ENCODE measurements at places on chromosomes 7 and 10. TPM values are rescaled to one million over a fixed set of nuclear protein-coding genes. Genes with fewer than 3 reads are reported as not detected.

DNA sequence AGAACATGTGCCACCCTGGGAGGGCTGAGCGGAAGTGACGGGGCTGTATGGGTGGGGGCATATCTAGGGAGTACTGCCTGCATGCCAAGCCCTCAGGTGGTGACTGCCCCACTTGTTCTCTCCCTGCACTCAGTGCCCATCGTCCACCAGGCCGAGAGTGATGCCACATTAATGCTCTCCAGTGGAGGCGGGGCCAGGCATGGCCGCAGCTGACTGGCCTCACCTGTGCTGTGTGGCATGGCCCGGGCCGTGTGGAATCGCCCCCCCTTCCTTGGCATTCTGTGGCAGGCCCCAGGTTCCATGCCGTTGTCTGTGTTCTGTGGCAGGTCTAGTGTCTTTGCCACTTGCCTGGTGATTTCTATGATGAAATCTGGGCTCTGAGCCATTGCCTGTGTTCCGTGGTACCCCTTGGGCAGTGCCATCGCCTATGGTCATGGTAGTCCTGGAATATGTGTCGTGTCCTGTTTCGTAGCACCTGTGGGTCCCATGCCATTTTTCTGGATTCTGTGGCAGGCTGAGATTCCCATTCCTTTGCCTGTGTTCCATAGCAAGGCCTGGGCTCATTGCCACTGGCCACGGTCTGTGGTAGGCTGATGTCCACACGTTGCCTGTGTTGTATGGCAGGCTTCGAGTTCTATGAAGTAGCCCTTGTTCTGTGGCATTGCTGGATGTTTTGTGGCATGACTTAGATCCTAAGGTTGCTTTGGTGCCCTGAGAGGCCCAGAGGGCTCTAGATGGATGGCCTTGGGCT is 8.9 kb downstream of the FLNC start:
- peaks cover 4% of the 10 kb centered on the region for H3K4me1 ChIP-seq
- H3K4me3 ChIP-seq: no peak overlapping the region
- no peak overlapping the region for H3K27ac ChIP-seq
- H3K27me3 ChIP-seq: no peaks in the 10 kb centered on the region
- DNase-seq: no peak

PLEKHS1 gene
- not detected for polyA plus RNA-seq

DNA sequence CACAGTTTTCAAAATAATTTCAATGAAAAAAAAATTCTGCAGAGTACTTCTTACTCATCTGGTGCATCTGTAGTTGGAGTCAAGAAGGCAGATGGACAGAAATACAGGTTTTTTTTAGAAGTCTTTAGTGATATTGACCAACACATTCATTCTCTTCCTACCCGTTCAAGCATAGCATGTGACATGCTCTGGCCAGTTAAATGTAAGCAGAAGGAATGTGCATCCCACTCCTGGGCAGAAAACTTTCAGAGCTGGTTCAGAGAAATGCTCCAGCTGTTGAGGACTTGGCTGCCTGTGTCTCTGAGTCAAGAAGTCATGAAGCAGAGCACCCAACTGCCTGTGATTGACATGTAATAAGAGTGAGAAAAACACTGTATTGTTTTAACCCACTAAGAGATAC is 665.3 kb upstream of the IGFBP3 start:
- no peak overlapping the region for H3K4me3 ChIP-seq
- H3K4me1 ChIP-seq: no peaks in the 10 kb centered on the region
- no peaks in the 10 kb centered on the region for H3K27me3 ChIP-seq
- DNase-seq: no peak

GRCh38 chr7:100875356-100875751 is 451 bp downstream of the SRRT start:
- peak overlapping the region; percentile 98 for H3K27ac ChIP-seq
- peak; percentile 59 for DNase-seq
- H3K36me3 ChIP-seq: peaks cover 42% of the 10 kb centered on the region
- peak overlapping the region; percentile 98 for H3K4me3 ChIP-seq

- peaks cover 23% of the 10 kb centered on the region for H3K27me3 ChIP-seq
- H3K4me1 ChIP-seq: no peaks in the 10 kb centered on the region
- no peak for DNase-seq
- no peaks in the 10 kb centered on the region for H3K36me3 ChIP-seq
Measured at GRCh38 chr10:79248341-79249185, 98.7 kb upstream of the PPIF start.

NME8 gene
- 1.3 TPM for polyA plus RNA-seq

DNA sequence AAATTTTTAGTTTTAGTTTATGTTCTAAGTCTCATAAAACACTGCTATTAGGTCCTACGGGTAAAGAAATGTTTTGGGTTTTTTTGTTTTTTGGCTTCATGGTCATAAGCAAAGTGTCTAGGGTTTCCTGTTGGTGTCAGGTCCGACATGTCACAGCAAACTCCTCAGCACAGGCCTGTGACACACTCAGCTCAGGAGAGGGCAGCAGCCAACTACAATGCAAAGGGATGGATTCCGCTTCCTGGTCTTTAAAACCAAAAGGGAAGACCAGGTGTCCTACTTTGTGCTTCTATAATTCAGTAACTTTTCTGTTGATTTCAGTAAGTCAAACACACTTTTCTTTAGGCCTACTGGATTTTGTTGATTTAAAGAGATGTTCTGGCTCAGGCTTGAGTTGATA is 83.8 kb upstream of the MACROH2A2 start:
- DNase-seq: peak; percentile 63
- H3K27me3 ChIP-seq: no peaks in the 10 kb centered on the region
- no peaks in the 10 kb centered on the region for H3K4me1 ChIP-seq
- no peak overlapping the region for H3K4me3 ChIP-seq

DNA sequence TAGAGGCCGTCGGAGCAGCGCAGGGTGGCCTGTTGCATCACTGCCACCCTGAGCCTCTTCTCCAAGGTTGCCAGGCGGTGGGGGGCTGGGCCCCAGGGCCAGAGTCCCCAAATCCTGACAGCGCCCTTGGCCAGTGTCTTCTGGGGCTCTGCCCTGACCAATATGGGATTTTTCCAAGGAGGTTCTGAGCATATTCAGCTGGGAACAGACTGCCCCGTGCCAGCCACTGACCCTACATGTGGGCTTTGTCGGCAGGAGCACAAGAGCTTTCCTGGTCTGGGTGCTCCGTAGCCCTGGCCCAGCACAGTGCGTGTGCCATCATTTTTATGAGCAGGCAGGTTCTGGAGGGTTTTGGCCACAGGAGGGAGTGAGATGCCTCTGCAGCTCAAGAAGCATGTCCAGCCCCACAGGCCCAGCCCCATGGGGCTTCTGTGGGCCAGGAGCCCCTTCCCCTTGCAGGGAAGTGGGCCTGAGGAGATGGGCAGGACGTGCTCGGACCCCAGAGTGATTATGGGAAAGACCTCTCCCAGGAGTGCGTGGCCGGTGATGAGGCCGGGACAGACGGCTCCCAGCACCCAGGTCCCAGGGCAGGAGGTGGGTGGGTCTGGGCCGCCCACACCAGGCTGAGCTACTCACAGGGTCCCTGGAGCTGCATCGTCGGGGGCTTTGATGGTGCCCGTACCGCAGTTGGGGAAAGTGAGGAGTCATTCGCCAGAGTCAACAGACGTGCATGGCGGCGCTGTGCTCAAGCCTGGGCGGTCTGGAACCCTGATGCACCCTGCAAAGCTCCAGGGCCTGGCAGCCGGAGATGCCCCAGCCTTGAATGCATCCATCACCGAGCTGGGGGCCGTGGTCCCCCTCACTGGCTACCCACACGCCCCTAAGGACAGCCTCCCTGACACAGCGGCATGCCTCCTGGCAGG is 66.6 kb downstream of the PWWP2B start:
- H3K4me1 ChIP-seq: no peaks in the 10 kb centered on the region
- no peak overlapping the region for H3K27ac ChIP-seq
- DNase-seq: no peak
- H3K27me3 ChIP-seq: no peaks in the 10 kb centered on the region
- no peak overlapping the region for H3K4me3 ChIP-seq

- DNase-seq: no peak
- no peaks in the 10 kb centered on the region for H3K4me1 ChIP-seq
- no peak overlapping the region for H3K4me3 ChIP-seq
- H3K27ac ChIP-seq: no peak overlapping the region
Measured at GRCh38 chr10:2463316-2463715, 604.0 kb upstream of the PFKP start.

- H3K36me3 ChIP-seq: no peaks in the 10 kb centered on the region
- no peaks in the 10 kb centered on the region for H3K27me3 ChIP-seq
- DNase-seq: peak; percentile 33
- no peak overlapping the region for H3K27ac ChIP-seq
Measured at GRCh38 chr10:613271-614138, 76.0 kb downstream of the DIP2C start.

GRCh38 chr7:146054909-146055308 is 61.7 kb upstream of the CNTNAP2 start:
- no peak overlapping the region for H3K27ac ChIP-seq
- H3K36me3 ChIP-seq: no peaks in the 10 kb centered on the region
- no peak overlapping the region for H3K4me3 ChIP-seq
- no peaks in the 10 kb centered on the region for H3K27me3 ChIP-seq
- H3K4me1 ChIP-seq: no peaks in the 10 kb centered on the region

XRCC2 gene
- 18.9 TPM for polyA plus RNA-seq

CFAP58 gene
- polyA plus RNA-seq: 0.24 TPM

CUBN gene
- 0.06 TPM for polyA plus RNA-seq

DNA sequence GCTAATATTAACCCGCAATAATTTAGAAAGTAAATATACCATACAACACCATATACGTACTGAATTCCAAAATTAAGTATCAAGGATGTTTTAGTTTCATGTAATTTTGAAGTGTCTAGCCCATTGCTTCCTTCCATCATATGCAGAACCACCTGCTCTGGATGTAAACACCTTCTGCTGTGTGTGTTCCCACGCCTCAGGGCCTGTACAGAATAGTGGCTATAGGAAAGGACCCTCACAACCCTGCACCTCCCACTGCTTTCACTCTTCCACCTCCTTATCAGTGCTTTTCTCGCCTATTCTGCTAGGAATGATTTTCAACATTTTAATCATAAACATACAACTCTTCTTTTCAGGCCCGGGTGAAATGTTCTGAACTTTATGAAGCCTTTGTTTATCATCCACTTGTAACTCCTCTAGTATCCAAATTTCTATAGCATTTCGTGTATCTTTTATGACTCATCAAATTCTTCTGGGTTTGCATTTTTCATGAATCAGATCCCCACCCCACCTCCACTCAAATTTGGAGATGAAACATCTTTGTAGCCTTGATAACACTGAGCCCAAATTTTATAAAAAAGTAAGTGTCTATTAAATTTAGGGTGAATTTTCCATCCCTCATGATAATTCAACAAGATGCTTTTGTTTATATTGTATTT is 1106.8 kb upstream of the C7orf33 start:
- no peaks in the 10 kb centered on the region for H3K27me3 ChIP-seq
- no peak overlapping the region for H3K27ac ChIP-seq
- no peaks in the 10 kb centered on the region for H3K36me3 ChIP-seq
- no peak overlapping the region for H3K4me3 ChIP-seq
- H3K4me1 ChIP-seq: no peaks in the 10 kb centered on the region

GJD4 gene
- not detected for polyA plus RNA-seq

GRCh38 chr7:69880840-69881239 is 282.6 kb downstream of the AUTS2 start:
- H3K27me3 ChIP-seq: no peaks in the 10 kb centered on the region
- H3K36me3 ChIP-seq: no peaks in the 10 kb centered on the region
- DNase-seq: no peak
- H3K27ac ChIP-seq: no peak overlapping the region
- H3K4me3 ChIP-seq: no peak overlapping the region

DNA sequence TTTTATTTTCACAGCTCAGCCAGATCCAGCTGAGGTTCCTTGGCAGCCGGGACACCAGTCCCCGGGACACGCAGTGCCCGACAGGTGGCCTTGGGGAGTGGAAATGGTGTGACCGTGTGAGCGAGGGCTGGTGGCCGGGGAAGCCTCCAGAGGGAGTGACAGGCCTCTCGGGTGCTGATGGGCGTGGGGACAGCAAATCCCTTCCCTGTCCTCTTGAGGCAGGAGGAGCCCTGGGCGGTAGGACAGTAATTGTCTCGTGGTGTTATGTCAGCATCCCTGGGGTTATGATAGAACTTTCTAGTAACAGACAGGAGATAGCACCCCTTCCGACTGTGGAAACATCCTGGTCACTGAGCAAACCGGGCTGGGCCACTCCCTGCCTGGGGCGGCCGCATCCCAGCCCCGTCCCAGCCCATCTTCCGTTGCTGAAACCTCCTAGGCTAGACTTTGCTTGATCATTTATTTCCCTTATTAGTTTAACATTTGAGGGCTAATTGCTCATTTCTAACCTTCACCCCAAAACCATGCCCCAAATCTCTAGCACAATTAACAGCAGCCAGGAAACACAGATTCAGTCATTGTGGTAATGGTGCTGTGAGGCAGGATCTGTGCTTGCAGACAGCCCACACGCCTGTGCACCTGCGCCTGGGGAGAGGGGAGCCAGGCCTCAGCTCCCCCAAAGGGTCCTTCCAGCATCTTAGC is 63.3 kb downstream of the ELFN1 start:
- H3K27me3 ChIP-seq: no peaks in the 10 kb centered on the region
- no peak overlapping the region for H3K27ac ChIP-seq
- H3K4me3 ChIP-seq: no peak overlapping the region

- no peak overlapping the region for H3K4me3 ChIP-seq
- no peaks in the 10 kb centered on the region for H3K4me1 ChIP-seq
- no peaks in the 10 kb centered on the region for H3K36me3 ChIP-seq
- H3K27me3 ChIP-seq: no peaks in the 10 kb centered on the region
Measured at GRCh38 chr7:36999626-37000485, 275.6 kb upstream of the AOAH start.

GRCh38 chr7:142964502-142965246 is 2.5 kb upstream of the KEL start:
- DNase-seq: no peak
- H3K27me3 ChIP-seq: no peaks in the 10 kb centered on the region
- H3K4me1 ChIP-seq: peaks cover 5% of the 10 kb centered on the region
- no peak overlapping the region for H3K27ac ChIP-seq
- no peak overlapping the region for H3K4me3 ChIP-seq
- no peaks in the 10 kb centered on the region for H3K36me3 ChIP-seq

CCDC146 gene
- polyA plus RNA-seq: 0.87 TPM

DNA sequence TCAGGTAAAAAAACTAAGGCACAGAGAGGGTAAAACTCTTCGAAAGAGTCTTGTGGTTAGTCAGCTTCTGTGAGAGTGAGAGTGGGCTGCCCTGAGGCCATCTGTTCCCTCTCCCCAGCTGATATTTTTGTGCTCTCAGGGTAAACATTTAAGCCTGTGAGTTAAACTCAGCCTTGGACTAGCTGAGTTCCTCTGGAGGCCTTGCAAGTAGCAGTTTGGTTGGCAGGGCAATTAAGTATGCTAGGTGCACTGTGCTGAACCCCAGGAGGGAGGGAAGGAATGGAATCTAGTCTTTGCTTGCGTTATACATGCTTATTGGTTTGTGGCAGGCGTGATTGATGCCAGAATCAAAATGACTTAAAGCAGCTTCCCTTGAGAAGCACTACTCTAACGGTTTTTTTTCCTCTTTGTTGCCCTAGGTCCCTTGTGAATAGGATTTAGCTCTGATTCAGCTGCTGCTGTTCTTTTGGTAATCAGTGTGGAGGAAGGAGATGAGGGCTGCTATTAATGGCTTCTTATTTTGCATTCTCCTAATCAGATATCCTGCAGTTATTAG is 140.2 kb downstream of the AUTS2 start:
- H3K4me1 ChIP-seq: peaks cover 49% of the 10 kb centered on the region
- peak overlapping the region; percentile 21 for H3K4me3 ChIP-seq
- no peaks in the 10 kb centered on the region for H3K36me3 ChIP-seq
- peak; percentile 43 for DNase-seq
- H3K27ac ChIP-seq: peak overlapping the region; percentile 40
- no peaks in the 10 kb centered on the region for H3K27me3 ChIP-seq

GRCh38 chr7:29859524-29860185 is 53.3 kb downstream of the WIPF3 start:
- peaks cover 7% of the 10 kb centered on the region for H3K4me1 ChIP-seq
- H3K4me3 ChIP-seq: no peak overlapping the region
- no peaks in the 10 kb centered on the region for H3K36me3 ChIP-seq
- H3K27ac ChIP-seq: no peak overlapping the region

GRCh38 chr10:86861351-86861750 is 96.1 kb downstream of the MMRN2 start:
- peaks cover 66% of the 10 kb centered on the region for H3K4me1 ChIP-seq
- H3K27ac ChIP-seq: peak overlapping the region; percentile 100
- no peak overlapping the region for H3K4me3 ChIP-seq

AKR1C4 gene
- polyA plus RNA-seq: not detected
